ENCODE measurements at places on chromosomes 11 and 22. TPM values are rescaled to one million over a fixed set of nuclear protein-coding genes. Genes with fewer than 3 reads are reported as not detected.

DNA sequence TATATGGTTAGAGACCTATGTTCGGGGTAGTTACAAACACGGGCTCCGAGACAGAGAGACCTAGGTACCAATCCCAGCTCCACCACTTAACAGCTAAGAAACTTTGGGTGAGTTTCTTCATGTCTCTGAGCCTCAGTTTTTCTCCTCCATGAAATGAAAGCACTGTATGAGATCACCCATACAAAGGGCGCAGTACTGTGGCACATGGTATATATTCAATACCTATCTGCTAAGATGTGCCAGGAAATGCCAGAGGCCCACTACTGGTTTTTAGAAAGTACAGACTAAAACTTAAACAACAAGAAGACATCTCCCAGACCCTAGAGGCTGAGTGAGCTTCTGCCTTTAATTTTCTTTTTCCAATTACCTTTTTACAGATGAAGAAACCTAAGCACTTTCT is 69.5 kb downstream of the SLC1A2 start:
- DNase-seq: no peak
- no peaks in the 10 kb centered on the region for H3K27me3 ChIP-seq
- H3K4me3 ChIP-seq: no peak overlapping the region
- peaks cover 9% of the 10 kb centered on the region for H3K4me1 ChIP-seq

DNA sequence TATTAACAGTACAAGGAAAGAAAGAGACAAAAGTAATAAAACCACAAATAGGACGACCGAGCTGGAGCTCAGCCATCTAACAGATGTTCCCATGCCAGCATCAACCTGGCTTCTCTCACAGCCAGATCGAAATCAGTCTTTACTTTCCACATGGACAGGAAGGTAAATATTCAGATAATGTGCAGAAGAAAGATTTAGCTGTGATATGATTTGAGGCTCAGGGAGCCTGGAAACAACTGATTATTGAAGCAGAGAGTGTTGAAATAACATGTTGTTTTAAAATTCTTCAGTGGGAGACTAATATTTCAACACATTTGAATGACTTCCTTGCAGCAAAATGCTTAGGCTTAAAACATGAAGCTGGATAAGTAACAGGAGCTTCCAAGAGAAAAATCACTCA is 546.8 kb downstream of the ETS1 start:
- H3K36me3 ChIP-seq: no peaks in the 10 kb centered on the region
- no peak overlapping the region for H3K27ac ChIP-seq
- no peak for DNase-seq
- no peak overlapping the region for H3K4me3 ChIP-seq
- H3K4me1 ChIP-seq: peaks cover 10% of the 10 kb centered on the region

DNA sequence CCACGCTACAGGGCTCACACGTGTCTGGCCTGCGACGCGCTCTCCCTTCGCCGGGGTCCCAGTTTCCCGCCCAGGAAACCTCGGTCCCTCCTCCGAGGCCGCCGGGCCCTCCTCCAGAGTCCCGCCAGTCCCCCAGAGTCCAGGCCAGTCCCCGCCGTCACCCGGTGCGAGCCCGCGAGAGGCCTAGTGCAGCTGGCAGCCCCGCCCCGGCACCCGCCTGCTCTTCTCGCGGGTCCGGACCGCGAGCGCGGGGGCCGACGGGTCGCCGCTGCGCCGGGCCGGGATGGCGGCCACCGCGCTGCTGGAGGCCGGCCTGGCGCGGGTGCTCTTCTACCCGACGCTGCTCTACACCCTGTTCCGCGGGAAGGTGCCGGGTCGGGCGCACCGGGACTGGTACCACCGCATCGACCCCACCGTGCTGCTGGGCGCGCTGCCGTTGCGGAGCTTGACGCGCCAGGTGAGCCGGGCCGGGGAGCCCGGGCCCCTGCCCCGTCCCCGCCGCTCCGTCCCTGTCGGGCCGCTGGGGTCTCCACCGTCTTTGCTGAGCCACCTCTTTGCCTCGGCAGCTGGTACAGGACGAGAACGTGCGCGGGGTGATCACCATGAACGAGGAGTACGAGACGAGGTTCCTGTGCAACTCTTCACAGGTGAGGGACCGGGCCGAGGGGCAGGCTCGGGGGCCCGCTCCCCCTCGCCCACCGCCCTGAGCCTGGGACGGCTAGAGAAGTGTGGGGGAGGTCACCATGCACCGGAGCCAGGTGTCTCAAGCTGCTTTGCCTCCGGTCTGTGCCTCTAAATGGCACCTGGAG is at the start of gene PTPMT1:
Gene PTPMT1 (plus strand): TSS at position 260 of the 809 bp plus-strand sequence. CDS start 24 bp downstream, at position 284.
- H3K27me3 ChIP-seq: no peaks in the 10 kb centered on the region
- H3K27ac ChIP-seq: peak within 1 kb of the TSS; percentile 42
- peak within 1 kb of the TSS; percentile 71 for H3K4me3 ChIP-seq
- peaks cover 6% of the 10 kb centered on the region for H3K4me1 ChIP-seq

- no peaks in the 10 kb centered on the region for H3K27me3 ChIP-seq
- H3K4me3 ChIP-seq: no peak overlapping the region
- H3K27ac ChIP-seq: no peak overlapping the region
These were observed 36.0 kb downstream of the GLB1L2 start for GRCh38 chr11:134367781-134368180.

- no peaks in the 10 kb centered on the region for H3K36me3 ChIP-seq
- no peak overlapping the region for H3K4me3 ChIP-seq
- DNase-seq: no peak
- no peaks in the 10 kb centered on the region for H3K27me3 ChIP-seq
- H3K27ac ChIP-seq: no peak overlapping the region
- H3K4me1 ChIP-seq: peaks cover 5% of the 10 kb centered on the region
These were observed 105.3 kb downstream of the ARFGAP2 start for GRCh38 chr11:47071341-47071740.

- H3K4me1 ChIP-seq: peaks cover 9% of the 10 kb centered on the region
- no peak for DNase-seq
- no peak overlapping the region for H3K27ac ChIP-seq
- no peaks in the 10 kb centered on the region for H3K27me3 ChIP-seq
These were observed 3.9 kb downstream of the RHBDD3 start for GRCh38 chr22:29263791-29264276.

- H3K27ac ChIP-seq: no peak overlapping the region
- H3K36me3 ChIP-seq: peaks cover 55% of the 10 kb centered on the region
- no peak for DNase-seq
- no peak overlapping the region for H3K4me3 ChIP-seq
- no peaks in the 10 kb centered on the region for H3K27me3 ChIP-seq
- peaks cover 12% of the 10 kb centered on the region for H3K4me1 ChIP-seq
These were observed 20.7 kb upstream of the AIFM3 start for GRCh38 chr22:20946080-20946986.

- H3K27ac ChIP-seq: no peak overlapping the region
- no peaks in the 10 kb centered on the region for H3K36me3 ChIP-seq
- peak; percentile 31 for DNase-seq
- H3K27me3 ChIP-seq: no peaks in the 10 kb centered on the region
These were observed 800 bp downstream of the KCTD21 start for GRCh38 chr11:78187366-78188285.

- no peaks in the 10 kb centered on the region for H3K36me3 ChIP-seq
- no peak for DNase-seq
- H3K27ac ChIP-seq: no peak overlapping the region
- peaks cover 8% of the 10 kb centered on the region for H3K4me1 ChIP-seq
These were observed 22.4 kb downstream of the ENTHD1 start for GRCh38 chr22:39871008-39871798.

DNA sequence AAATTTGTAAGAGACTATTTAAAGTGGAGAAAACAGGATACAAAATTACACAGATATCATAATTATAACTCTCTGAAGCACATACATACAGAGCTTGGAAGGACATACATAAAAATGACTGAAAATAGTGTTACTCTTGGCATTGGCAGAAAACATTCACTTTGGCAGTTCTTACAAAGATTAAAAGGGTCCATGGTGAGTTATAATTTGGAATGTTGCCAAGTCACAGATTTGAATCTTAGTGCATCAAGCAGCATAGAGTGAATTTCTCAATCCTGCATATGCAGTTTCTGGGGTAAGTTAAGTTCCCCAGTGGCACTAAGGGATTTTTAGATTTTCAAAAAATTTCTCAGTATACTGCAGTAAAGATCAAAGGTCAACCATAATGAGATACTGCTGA is 115.9 kb downstream of the CCDC81 start:
- H3K27ac ChIP-seq: no peak overlapping the region
- no peak for DNase-seq
- H3K4me3 ChIP-seq: no peak overlapping the region
- no peaks in the 10 kb centered on the region for H3K27me3 ChIP-seq

DNA sequence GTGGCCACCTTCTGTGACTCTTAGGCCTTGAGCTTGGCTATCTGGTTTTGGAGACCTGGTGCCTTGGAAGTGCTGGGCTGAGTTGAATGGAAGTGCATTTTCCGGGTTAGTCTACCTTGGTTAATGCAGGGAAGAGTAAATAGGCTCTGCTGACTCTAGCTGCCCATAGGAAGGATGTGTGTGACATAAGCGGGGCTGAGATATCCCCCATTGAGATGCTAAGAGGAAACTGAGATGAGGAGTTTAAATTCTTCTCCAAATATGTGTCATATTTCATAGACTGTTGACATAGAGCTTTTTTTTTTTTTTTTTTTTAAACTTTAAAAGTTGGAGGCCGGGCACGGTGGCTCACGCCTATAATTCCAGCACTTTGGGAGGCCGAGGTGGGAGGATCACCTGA is 30.8 kb downstream of the ZNRF3 start:
- H3K27ac ChIP-seq: no peak overlapping the region
- no peak overlapping the region for H3K4me3 ChIP-seq
- peaks cover 16% of the 10 kb centered on the region for H3K4me1 ChIP-seq
- no peaks in the 10 kb centered on the region for H3K36me3 ChIP-seq
- H3K27me3 ChIP-seq: peaks cover 20% of the 10 kb centered on the region
- DNase-seq: no peak

DNA sequence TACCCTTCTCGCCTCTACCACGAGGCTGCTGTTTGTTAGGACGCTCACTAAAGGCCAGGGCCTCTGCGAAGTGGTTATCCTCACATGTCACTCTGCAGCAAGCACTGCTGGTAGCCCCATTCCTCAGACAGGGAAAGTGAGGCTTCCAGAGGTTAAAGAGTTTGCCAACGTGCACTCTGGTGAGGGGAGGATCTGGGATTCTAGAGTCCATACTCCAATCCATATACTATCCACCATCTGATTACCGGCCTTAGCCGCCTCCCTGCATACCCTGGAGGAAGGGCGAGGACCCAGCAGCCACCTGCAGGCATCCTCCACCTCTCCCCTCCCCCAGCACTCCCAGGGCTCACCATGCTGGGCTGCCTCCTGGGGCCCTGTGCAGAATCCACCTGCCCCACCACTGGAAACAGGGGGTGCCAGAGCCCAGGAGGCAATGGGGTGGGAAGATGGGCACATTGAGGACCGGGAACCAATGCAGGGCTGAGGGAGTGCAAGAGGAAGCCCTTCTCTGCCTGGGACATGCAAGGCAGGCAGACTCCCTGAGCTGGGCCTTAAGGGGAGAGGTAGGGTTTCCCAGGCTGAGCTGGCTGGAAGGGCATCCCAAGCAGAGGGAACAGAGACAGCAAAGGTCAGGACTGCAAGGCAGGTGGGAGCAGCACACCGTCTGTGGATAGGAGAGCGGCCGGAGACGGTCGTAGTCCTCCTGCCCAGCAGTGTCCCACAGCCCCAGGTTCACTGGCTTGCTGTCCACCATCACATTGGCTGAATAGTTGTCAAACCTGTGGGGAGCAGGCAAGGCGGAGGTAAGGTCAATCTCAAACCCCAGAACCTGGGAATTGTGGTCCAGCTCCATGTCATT is 11.7 kb downstream of the RAC2 start:
- H3K36me3 ChIP-seq: peaks cover 78% of the 10 kb centered on the region
- H3K27me3 ChIP-seq: no peaks in the 10 kb centered on the region
- H3K4me1 ChIP-seq: peaks cover 97% of the 10 kb centered on the region
- peak overlapping the region; percentile 97 for H3K27ac ChIP-seq
- no peak for DNase-seq

GRCh38 chr11:131537748-131538147 is 167.3 kb downstream of the NTM start:
- H3K27ac ChIP-seq: no peak overlapping the region
- no peak overlapping the region for H3K4me3 ChIP-seq
- no peaks in the 10 kb centered on the region for H3K27me3 ChIP-seq
- no peaks in the 10 kb centered on the region for H3K4me1 ChIP-seq
- DNase-seq: no peak

- no peak overlapping the region for H3K27ac ChIP-seq
- DNase-seq: no peak
- no peaks in the 10 kb centered on the region for H3K27me3 ChIP-seq
- peaks cover 90% of the 10 kb centered on the region for H3K36me3 ChIP-seq
- H3K4me3 ChIP-seq: no peak overlapping the region
These were observed 13.2 kb upstream of the TTC36 start for GRCh38 chr11:118514103-118514502.

- H3K27me3 ChIP-seq: no peaks in the 10 kb centered on the region
- H3K4me1 ChIP-seq: no peaks in the 10 kb centered on the region
- H3K4me3 ChIP-seq: no peak overlapping the region
- no peak overlapping the region for H3K27ac ChIP-seq
- no peaks in the 10 kb centered on the region for H3K36me3 ChIP-seq
These were observed 39.4 kb downstream of the CARD18 start for GRCh38 chr11:105100206-105100605.

GRCh38 chr11:27555264-27555663 is 48.7 kb upstream of the LIN7C start:
- no peaks in the 10 kb centered on the region for H3K36me3 ChIP-seq
- H3K4me1 ChIP-seq: no peaks in the 10 kb centered on the region
- no peaks in the 10 kb centered on the region for H3K27me3 ChIP-seq
- H3K27ac ChIP-seq: no peak overlapping the region
- no peak overlapping the region for H3K4me3 ChIP-seq
- DNase-seq: no peak

DNA sequence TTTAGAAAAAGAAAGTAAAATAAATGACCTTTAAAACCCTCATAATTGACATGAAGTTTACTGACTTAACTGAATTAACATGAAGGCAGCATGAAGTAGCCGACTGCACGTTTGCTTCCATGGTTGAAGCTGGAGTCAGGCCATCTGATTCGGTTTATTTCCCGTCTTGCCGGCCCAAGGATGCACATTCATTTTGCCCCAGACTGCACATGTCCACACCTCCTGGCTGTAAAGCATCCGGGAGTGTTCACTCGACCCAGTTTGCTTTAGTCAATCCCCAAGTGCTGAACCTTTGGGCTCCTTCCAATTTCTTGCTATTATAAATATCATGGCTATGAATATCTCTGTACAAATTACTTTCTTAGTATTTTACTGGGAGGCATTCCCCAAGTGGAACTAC is 17.7 kb upstream of the TUB start:
- H3K36me3 ChIP-seq: no peaks in the 10 kb centered on the region
- no peaks in the 10 kb centered on the region for H3K4me1 ChIP-seq
- no peak overlapping the region for H3K27ac ChIP-seq
- no peak for DNase-seq

SSTR3 gene
- total RNA-seq: 25.6 TPM

CNTF gene
- 0.66 TPM for total RNA-seq

SLC35E4 gene
- total RNA-seq: 0.57 TPM

SLN gene
- 2.6 TPM for total RNA-seq

TYMP gene
- total RNA-seq: 97.3 TPM

MS4A12 gene
- total RNA-seq: 0.05 TPM

Measured in thymus (tissue), 14 donors.